ENCODE measurements at places on chromosomes 2 and 18. TPM values are rescaled to one million over a fixed set of nuclear protein-coding genes. Genes with fewer than 3 reads are reported as not detected.

MC4R gene
- not detected for total RNA-seq

TSPYL6 gene
- not detected for total RNA-seq

RNF144A gene
- 21.4 TPM for total RNA-seq

ADAM17 gene
- 24.7 TPM for total RNA-seq

SH2D6 gene
- total RNA-seq, result 0.65 TPM

FBXO48 gene
- total RNA-seq, result 2.3 TPM

ABHD1 gene
- 0.29 TPM for total RNA-seq

ALLC gene
- total RNA-seq, result not detected

- no peak for DNase-seq
Measured at GRCh38 chr2:85368921-85369320, 14.4 kb downstream of the ELMOD3 start.

DNA sequence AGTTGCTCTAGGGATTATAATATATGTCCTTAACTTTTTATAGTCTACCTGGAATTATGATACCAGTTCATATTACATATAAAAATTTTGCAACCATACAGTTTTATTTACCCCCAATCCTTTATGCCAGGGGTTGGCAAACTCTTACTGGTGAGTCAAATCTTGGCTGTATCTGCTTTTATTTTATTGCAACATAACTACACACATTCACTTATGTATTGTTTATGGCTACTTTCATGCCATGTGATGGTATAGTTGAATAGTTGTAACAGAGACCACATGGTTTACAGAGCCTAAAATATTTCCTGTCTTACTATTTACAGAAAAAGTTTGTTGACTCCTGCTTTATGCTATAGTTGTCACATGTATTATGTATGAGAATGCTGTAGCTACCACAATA is 25.8 kb upstream of the DLX2 start:
- no peak for DNase-seq

- no peak for DNase-seq
Measured at GRCh38 chr2:216652566-216652965, 19.3 kb downstream of the IGFBP2 start.

DNA sequence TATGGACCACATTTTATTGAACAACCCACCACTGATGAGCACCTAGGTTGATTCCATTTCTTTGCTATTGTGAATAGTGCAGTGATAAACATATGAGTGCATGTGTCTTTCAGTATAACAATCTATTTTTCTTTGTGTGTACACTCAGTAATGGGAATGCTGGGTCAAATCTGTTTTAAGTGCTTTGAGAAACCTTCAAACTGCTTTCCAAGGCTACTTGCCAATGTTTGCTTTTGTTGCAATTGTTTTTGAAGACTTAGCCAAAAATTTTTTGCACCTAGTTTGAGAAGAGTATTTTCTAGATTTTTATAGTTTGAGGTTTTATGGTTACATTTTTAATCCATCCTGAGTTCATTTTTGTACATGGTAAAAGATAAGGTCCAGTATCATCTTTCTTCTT is 587.4 kb upstream of the SETBP1 start:
- no peak for DNase-seq

DNA sequence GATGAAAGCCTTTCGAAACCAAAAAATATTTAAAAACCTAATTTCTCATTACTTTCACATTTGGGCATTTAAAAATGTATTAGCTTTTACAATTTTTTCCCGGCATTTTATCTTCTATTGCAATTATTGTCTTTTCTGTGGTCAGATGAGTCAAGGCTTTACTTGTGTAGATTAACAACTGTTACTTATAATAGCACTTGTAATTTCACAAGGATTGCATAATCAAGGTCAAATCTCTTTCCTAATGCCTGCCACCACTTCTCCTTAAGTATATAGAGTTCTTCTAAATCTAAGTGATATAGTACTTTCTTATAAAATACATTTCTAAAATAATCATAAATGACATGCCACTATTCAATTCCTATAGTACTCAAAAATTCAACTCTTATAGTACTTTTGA is 67.2 kb downstream of the SLC8A1 start:
- DNase-seq, result no peak

DNA sequence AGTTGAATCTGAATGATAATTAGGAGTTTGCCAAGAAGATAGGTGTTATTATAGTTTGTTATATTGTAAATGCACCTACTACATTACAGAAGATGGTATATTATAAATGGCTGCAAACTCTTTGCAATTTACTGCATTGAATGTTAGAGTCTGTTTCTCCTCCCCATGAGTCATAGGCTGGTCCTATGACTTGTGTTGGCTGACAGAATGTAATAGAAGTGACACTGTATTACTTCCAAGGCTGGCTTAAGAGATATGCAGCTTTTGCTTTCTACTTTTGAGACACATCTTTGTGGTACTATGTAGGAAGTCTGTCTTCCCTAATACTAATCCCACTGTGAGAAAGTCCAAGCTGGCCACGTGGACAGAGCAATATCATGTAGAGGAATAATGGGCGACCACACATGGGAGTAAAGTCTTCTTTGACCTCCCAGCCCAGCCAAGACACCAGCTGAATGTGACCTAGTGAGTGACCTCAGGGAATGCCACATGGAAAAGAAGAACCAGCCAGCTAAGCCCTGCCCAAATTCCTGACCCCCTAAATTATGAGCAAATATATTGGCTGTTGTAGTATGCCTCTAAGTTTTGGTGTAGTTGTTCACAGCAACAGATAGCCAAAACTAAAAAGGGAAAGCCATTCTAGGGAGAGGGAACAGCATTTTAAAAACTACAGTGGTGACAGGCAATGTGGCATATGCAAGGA is 6.8 kb upstream of the DDX1 start:
- no peak for DNase-seq

DNA sequence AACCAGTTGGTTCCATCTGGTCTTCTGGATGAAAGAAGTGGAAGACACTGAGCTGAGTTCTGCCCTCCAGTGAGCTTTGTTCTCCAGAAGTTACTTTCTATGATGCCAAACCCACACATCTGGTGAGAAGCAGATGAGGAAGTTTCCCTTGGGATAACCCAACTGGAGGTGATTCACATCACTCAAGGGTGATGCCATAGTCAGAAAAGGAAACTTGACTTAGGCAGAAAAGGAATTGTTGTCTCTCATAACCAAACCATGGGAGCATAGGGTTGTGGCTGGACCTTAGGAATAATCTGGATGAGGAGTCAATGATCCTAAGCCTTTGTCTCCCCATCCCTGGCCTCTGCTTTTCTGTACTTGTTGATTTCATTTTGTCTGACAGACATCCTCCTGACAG is 43.7 kb downstream of the CDC42EP3 start:
- DNase-seq, result no peak

- no peak for DNase-seq
Measured at GRCh38 chr2:177261116-177262060, 3.1 kb downstream of the NFE2L2 start.

DNA sequence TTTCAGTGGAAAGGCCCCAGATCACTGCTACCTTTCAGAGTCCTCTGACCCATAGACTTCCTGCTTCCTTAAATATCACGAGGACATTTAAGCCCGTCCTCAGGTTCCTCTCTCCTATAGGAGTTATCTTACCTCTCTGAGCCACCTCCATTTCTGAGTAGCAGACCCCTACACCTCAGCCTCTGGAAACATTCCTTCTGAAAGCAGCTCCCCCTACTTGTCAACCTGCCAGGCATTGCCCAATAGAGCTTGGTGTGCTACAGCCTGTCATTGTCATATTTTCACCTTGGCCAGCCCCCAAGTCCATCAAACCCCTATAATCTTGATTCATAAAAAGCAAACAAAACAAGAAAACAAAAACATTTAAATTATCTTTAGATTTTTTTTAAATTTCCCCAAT is 717.9 kb upstream of the SLC8A1 start:
- no peak for DNase-seq

GRCh38 chr2:213722565-213722964 is 438.3 kb downstream of the SPAG16 start:
- no peak for DNase-seq

DNA sequence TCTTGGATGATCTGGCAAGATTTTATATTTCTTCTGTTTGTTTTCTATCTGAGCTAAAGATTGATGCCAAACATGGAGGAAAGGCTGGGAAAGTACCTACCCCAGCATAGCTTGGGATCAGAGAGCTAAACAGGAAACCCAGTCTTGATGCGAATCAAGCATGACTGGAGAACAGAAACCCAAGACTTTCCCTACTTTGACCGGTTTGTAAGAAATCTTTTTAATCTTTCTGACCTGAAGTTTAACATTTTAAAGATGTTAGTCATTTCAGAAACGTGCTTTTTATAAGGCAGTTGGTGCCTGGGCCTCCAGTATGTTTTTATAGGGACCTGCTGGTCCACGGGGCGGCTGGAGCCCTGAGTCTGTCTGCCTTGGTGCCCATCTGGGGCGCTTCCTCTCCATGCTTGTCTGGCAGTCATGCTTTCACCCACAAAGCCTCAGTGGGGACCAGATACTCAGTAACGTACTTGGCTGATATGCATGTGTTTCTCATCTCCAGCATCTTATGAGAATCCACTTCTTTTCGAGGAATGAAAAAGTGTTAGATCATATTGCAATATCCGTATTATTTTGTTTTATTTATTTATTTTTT is 266.5 kb downstream of the PTGR3 start:
- DNase-seq, result peak; percentile 61

DNA sequence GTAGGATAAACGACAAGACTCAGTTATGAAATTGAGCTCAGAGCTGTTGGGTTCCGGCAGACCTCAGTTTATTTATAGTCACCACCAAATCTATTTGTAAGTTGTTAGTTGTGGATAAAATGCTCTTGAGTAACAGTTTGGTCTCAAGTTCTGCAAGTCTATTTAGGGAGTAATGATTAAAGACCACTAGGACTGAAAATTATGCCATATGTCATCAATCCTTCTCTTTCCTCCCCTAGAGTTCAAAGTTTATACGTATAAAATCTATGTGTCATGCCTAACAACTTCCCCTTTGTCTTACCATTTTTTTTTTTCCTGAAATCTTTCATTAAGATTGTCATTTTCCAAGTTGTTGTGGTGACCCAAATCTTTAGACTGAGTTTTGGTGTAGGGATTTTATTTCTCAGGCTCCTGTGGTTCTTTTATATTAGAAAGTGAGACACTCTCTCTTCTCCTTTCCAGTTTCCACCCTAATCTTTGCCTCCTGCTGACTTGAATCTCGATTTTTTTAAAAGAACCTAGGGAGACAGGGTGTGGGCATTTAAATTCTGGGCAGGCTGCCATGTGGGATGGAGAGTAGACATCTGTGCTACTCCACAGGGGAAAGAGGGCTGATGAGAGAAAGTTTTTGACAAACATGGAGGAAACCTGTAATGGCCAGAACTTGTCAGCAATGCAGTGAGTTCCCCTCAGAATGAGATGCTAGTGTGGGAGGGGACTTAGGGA is 51.0 kb downstream of the LAMA3 start:
- no peak for DNase-seq

DNA sequence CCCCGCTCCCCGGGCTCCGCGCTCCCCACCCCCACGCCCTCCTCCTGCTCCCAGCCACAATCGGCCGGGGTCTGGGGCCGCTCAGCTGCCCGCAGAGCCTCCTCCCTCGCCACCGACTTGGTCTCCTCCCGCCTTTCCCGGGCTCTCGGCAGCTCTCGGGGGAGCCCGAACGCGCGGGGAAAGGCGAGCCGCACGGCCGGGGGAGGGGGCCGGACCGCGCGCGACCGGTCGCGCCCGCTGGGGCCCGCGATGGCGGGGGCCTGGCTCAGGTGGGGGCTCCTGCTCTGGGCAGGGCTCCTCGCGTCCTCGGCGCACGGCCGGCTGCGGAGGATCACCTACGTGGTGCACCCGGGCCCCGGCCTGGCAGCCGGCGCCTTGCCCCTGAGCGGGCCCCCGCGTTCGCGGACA is 327 bp downstream of the LTBP1 start:
- DNase-seq, result no peak

All from activated CD4-positive, alpha-beta memory T cell treated with anti-CD3 and anti-CD28 coated beads for 36 hours (primary cell).